RPMI7951 (cell line): ENCODE measurements at places on chromosomes 3 and 15.

DNA sequence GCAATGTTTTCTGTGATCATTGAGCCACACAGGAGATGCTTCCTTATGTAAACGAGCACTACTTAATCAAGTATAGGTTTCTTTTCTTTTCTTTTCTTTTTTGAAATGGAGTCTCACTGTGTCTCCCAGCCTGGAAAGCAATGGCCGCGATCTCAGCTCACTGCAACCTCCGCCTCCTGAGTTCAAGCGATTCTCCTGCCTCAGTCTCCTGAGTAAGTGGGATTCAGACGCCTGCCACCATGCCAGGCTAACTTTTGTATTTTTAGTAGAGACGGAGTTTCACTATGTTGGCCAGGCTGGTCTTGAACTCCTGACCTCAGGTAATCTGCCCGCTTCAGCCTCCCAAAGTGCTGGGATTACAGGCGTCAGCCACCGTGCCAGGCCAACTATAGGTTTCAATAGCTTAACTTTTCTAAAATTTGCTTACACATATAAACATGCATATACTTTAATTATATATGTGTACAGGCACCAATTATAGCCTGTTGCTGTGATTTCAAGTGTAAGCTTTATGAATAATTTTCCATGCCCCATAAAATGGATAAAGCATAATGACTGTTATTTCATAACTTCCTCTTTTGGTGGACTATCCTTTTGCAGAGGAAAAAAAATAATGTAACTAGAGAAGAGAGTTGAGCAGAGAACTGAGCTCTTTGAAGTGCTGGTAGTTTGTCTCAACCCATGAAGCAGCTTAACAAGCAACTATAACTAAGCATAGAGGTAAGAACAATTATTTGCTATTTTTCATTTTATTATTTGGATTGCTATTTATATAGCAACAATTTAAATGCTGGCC is 24.8 kb upstream of the MBNL1 start:
- DNase-seq, result no peak

DNA sequence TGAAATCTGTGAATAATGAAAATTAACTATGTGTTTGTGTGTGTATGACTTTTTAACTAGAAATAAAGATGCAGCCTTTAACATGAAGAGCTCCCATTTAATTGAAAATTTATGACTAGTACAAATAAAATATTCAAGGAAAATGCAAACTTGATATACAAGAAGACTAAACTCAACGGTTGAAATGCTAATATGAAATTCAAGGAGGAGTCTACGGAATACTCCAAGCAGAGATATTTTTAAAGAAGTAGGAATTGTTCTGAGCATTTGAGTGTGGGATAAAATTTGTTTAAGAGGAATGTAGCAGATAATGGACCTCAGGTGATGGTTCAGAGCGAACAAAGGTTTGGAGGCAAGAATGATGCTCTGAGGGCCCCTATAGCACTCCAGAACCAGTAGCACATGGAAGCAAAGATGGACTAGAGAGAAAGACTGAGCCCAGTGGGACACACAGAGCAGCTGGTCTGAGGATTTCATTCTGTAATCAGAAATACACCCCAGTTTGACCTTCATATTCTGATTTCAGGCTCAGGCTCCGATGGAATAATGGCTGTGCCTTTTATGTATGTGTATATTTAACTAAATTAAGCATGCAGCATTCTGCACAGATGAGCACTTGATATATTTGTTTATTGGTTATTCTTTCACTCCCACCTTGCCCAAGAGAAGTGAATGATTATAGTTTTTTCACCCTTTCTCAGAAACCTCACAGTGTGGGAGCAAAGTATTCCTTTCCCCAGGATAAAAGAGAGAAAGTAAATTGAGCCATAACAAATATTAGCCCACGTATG is 227.1 kb downstream of the ZPLD1 start:
- no peak for DNase-seq

DNA sequence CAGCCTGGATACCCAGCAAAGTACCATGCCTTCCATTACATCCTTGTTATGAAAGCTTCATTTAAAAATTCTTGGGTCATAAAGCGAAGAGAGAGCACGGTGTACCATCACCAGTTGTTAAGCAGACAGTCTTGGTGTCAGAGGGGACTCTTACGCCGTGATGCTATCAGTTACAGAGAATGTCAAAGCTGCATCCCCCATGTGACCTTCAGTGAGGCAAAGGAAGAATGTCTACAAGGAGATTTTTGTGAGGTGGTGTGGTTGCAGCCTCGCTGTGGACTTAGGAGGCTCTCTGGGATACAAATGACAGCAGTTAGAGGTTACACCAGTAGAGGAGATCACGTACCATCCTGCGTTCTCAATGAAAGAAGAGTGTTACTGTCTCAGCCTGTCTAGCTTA is 278.3 kb downstream of the FEZF2 start:
- DNase-seq, result no peak

DNA sequence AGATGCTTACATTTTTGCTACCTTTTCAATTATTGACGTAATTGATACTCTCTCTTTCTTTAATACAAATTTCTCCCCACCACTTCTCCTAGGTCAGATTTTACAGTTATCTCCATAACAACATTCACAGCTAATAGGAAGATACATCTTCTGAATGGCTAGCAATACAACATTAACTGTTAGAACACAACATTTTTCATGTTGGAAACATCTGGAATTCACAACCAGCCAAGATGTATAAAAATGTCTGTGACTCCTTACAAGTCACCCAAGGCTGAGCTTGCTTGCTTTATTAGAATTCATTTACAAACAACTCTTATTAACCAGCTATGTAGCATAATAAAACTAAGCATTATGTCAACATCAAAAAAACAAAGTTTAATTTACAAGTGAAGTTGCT is 81.0 kb upstream of the ROBO2 start:
- no peak for DNase-seq

DNA sequence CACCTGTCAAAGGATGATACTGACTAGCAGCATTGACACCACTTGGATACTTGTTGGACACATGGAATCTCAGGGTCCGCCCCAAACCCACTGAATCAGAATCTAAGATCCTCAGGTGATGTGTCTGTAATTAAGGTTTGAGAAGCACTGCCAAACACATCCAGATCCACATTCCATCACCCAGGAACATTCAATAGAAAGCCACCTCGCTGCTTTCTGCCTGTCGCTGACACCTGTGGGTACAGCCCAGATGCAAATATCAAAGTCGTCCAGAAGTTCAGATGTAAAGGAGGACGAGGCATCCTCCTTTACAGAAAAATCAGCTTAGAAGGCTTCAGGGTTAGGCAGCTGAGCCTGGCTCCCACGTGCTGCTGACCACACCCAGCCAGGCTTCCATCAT is 5.2 kb upstream of the RPS17 start:
- no peak for DNase-seq

GRCh38 chr15:84552896-84553295 is 47.9 kb upstream of the ZSCAN2 start:
- peak; percentile 32 for DNase-seq

GRCh38 chr15:80138961-80139360 is 13.8 kb upstream of the FAH start:
- no peak for DNase-seq

DNA sequence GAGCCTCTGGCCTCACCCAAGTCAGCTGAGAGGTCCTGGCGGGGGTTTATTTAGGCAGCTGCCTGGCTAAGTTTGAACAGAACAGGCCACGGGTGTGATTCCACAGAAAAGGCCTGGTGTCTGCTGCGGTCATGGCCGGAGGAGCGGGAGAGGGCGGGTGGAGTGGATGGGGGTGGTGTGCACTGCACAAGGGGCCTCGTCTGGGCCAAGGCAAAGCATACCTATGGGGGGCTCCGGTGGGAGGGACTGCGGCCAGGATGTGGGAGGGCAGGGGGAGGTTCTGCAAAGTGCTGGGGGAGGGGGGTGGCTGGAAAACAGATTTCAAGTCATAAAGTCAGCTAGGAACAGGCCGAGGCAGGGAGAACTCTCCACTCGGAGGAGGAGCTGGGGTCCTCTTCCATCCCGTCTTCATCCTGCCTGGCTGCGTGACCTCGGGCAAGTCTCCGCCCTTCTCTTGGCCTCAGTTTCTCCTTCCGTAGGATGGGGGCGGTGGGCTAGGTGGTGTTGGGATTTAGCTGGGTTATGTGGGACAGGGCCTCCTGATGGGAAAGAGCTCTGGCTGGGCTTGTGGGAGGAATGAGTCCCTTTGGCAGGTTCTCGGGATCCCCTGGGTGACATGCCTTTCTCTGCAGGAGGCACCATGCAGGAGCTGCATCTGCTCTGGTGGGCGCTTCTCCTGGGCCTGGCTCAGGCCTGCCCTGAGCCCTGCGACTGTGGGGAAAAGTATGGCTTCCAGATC is 878 bp downstream of the ISLR start:
- no peak for DNase-seq

GRCh38 chr3:139110072-139110830 is 65.6 kb upstream of the PRR23C start:
- no peak for DNase-seq

DNA sequence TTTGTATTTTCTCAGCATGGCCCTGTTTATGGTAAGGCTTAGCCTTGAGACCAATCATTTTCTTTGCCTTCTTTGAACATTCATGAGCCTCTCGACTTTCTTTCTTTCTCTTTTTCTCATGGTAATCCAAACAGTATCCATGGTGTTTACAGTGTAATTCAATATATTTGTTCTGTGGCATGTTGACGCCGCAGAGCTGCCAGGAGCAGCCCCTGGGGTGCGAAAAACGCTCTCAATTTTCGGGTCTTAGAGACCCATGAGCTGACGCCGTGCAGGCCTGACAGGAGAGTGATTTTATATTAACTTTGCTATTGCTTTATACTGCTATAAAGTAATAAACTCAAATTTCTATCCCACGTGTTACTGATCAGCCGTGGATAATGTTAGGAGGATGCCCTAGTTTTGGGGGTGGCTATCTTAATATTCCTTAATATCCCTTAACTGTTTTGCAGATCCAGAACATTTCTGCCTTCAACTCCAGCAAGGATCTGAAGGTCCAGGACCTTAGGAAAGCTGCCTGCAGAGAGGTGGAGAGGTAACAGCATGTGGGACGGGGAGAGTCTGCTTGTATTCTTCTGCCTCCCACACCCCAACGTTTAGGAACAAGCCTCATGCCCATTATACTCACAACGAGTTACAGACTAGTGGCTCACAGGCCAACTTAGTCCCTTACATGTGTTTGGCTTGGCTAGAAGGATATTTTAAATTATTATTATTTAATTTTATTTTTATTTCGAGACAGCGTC is 29.3 kb upstream of the MYO1E start:
- DNase-seq, result no peak

- no peak for DNase-seq
Measured at GRCh38 chr3:134394380-134394779, 20.1 kb upstream of the AMOTL2 start.

DNA sequence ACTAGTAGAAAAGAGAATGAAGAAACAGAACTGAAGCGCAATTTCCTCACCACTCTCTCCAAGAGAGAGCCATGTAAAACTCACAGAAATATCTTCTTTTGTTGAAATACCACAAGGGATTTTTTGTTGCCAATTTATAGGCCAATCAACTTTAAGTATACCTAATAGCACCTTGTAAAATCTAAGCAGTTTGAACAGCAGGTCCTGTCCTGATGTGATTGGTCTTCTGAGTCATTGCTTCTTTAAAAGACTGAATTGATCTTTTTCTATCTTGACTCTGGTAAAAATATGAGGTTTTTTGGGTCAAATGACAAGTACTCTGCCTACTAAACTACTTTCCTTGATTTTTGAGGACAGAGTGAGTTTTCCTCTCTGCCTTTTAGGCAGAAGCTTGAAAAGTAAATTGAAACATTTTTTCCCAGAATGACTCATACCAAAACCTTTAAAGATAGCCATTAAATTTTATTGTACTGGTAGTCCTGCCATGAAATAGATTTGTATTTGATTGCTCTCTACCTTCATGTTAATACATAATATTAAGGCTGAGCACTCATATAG is 343.9 kb upstream of the CBLB start:
- no peak for DNase-seq

- peak; percentile 37 for DNase-seq
Measured at GRCh38 chr15:28021281-28022039, 77.7 kb downstream of the OCA2 start.

GRCh38 chr15:94253742-94254141 is 22.4 kb downstream of the MCTP2 start:
- no peak for DNase-seq

DNA sequence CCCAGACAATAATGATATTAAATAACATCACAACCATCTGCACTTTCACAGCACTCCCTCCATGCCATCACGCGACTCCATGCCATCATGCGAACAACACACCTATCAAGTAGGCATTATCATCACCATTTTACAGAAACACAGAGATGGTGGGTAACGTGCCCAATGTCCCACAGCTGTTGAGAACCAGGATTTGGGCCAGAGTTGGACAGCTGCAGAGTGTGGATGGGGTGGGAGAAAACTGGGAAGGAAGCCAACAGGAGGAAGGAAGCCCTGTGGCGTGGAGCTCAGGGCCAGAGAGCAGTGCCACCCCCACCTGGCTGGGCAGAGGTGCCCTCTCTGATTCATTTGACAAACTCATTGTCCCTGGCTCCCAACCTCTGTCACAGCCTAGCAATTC is 29.0 kb downstream of the RBPMS2 start:
- DNase-seq, result no peak

- DNase-seq, result no peak
Measured at GRCh38 chr3:152733584-152734119, 101.3 kb upstream of the P2RY1 start.

- no peak for DNase-seq
Measured at GRCh38 chr15:95106801-95107200, 875.4 kb downstream of the MCTP2 start.

DNA sequence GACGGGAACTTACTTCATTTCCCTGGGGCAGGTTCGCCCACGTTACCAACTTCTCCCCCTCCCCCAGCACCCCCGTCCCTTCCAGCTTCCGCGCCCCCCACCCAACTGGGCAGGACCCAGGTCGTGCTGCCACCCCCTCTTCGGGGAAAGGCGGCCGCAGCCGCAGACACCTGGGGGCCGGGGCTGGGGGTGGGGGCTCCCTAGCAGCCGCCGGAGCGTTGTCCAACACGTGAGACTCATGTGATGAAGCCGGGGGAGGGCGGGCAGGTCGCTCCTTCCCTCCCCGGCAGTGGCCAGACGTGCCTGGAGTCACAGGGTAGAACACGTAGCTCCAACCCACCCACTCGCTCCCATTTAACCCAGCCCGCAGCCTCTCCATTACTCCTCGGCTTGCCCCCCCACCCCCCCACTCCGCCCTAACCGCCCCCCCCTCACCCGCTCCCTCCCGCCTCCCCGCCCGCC is 240 bp upstream of the BHLHE40 start:
- DNase-seq, result peak; percentile 99

- DNase-seq, result peak; percentile 40
Measured at GRCh38 chr3:87145553-87145952, 81.6 kb upstream of the CHMP2B start.

GRCh38 chr3:196007744-196008335 is 74.0 kb downstream of the TFRC start:
- DNase-seq, result no peak

DNA sequence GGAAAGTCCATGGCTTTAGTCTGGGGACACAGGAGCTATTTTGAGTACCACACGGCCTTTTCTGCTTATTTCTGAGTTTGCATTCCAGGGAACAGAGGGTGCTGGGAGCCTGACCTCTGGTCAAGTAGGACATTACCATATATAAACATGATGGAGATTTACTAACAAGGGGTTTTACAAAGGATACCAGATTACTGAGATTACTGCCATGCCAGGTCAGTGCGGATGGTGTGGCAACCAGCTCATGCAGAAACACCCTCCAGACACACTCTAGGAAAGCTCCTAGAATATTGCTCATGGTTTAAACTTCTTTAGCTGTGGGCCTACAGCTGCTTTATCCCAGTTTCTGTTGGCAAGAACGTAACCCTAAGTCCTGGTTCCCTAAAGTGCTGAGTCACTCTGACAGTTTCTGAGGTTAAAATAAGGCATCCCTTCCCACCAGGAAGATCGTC is 54.3 kb upstream of the AGTR1 start:
- DNase-seq, result peak; percentile 75
